ENCODE measurements at places on chromosomes 5 and 9.

GRCh38 chr9:81031422-81032029 lies 657.8 kb downstream of the TLE1 start:
- DNase-seq: no peak

- DNase-seq: no peak
Observed at GRCh38 chr9:5976674-5977397, 38.6 kb downstream of the RANBP6 start.

- no peak for DNase-seq
Observed at GRCh38 chr5:137563301-137563645, 64.1 kb upstream of the SPOCK1 start.

DNA sequence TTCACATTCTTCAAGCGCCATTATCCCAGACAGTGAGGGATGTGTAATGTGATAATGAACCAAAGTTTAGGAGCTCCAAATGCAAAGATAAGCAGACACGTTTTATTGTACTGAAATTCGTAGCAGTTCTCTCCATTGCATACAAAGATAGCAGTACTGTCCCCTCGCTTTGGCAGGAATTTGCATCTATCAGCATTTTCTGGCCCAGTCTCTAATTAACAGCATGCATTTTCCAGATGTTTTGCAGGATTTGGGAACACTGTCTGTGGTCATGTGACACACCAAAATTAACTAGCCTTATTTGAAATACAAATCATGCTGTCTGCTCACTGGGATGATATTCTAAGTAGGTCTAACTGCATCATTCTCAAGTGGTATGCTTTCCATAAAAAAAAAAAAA lies 235.9 kb upstream of the TRPM3 start:
- DNase-seq: no peak

DNA sequence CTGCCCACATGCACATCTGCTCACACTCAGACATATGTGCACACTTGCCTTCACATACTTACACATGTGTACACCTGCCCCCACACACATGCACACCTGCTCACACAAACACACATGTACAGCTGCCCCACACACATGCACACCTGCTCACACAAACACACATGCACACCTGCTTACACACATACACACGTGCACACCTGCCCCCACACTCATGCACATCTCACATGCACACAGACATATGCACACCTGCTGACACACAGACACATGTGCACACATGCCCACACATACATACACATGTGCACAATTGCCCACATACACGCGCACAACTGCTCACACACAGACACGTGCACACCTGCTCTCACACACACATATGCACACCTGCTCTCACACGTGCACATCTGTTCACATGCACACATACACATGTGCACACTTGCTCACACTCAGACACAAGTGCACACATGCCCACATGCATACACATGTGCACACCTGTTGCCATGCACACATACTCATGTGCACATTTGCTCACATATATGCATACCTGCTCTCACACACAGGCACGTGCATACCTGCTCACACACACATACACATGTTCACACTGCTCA lies 147.8 kb upstream of the FOXD4L5 start:
- no peak for DNase-seq

DNA sequence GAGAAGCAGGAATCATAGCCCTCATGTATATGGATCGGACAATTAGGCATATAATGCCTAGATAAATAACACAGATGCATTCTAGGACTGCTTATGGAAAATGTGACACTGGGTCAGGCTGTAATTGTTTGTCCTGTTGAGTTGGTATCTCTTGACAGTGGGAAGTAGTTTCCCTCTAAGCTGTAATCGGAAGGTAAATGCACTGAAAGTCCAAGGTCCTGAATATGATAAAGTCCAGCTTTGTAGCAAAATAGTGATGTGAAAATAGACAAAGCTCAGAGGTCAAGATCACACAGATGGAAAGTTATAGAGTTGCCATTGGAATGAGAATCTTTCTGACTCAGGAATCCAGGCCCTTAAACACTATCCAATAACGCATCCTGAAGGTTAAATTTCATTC lies 214.2 kb downstream of the GABRB2 start:
- DNase-seq: no peak

DNA sequence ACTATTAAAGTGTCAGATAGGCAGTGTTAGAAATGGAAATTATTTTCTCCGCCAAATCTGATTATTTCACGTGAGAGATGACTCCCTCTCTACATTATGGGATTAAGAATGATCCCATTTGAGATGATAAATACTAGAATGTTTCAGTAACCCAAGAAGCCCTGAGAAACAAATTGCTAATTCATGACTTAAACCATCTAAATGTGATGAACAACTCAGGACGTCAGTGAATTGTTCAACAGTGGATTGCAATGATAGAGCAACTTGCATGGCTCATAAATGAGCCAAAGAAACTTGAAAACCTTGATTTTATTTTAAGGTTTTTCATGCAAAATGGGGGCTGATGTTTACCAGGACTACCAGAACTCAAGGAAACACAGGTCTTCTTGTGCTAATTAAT lies 350.5 kb upstream of the WWC1 start:
- DNase-seq: no peak

Measured in fibroblast of skin of left biceps (primary cell).